ENCODE measurements at places on chromosomes 7 and 10.

DNA sequence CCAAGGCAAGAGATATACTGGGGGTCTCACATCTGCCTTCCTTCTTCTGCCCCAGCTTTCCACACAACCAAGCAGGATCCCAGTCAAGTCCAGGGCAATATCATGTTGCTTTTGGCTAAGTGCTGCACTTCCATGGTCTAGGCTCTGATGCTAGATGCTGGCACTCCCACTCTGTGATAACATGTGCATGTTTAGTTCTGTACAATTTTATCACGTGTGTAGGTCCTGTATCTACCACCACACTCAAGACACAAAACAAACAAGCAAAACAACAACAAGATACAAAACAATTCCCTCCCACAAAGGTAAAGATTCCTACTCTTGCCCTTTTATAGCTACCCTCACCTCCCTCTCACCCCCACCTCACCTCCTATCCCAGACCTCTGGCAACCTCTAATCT lies 105.6 kb upstream of the HABP2 start:
- no peak for DNase-seq

DNA sequence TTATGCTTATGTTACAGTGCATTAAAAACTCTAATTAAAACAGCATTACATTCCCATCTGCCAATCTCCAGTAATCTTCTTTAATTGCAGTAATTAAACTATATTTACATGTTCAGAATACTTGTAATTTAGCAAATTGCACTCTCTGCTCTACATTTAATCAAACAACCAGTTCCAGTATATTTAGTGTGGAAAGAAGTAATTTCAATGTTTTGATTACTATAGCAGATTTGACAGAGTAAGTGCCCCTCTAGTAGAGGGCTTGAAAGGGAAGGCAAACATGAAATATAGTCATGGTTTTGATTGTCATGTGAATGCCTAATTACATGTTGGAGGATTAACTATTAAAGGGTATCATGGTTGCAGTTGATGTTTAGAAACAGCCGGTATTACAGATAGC lies 739.7 kb downstream of the AUTS2 start:
- no peak for DNase-seq

DNA sequence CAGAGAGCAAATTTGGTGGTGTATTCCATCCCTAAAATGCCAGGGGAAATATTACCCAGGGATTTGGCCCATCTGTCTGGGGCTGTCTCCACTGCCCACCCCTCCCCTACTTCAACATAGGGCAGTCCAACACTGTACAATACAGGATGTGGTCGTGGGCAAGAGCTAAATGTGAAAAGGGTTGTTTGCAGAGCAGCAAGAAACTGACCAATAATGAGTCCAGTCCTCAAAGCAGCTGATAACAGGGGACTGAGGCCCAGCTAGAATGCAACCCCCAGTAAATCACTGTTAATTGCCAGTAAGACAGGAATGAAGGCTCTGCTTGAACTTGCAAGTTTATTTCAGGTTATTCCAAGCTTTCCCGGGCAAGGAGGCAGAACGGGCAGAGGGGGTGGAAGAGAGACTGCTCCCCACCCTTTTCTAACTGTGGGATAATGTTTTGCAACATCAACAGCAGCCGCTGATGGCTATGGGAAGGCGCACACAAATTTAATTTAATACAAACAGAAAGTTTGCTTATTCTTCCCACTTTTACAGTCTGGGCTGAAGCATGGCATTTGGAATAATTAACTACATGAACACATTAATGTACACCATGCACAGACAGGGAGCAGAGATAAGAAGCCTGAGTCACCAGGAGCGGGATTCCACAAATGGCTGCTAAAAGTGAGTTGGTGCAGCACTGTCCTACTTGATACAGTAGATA lies 36.8 kb downstream of the AFAP1L2 start:
- no peak for DNase-seq

- no peak for DNase-seq
Observed at GRCh38 chr10:112775381-112775780, 174.7 kb upstream of the TCF7L2 start.

DNA sequence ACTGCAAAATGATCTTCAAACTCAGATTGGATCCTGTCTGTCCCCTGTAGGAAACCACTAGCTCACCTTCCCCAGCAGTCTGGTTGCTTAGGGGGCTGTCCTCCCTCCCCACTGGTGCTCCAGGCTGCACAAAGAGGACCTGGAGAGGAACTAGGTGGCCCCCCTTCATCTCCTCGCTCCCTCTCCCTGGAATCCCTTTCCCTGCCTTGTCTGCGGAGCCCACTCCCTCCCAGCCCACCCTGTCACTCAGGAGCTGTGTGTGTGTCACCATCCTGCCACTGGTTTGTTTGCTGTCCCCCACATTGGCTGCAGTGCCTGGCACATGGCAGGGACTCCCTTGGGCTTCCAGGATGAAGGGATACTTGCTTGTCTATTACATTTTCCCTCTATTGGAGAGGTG lies 35.5 kb upstream of the ZMIZ2 start:
- no peak for DNase-seq

GRCh38 chr10:51257511-51258248 lies 183.4 kb downstream of the PRKG1 start:
- DNase-seq, result no peak
